NCI-H345 (cell line): ENCODE measurements at places on chromosomes 11 and 22.

GRCh38 chr11:130118165-130118564, 41.4 kb upstream of the ST14 start:
- no peak for DNase-seq

- DNase-seq: no peak
These were observed 15.7 kb downstream of the MYO18B start for GRCh38 chr22:25757686-25758085.

DNA sequence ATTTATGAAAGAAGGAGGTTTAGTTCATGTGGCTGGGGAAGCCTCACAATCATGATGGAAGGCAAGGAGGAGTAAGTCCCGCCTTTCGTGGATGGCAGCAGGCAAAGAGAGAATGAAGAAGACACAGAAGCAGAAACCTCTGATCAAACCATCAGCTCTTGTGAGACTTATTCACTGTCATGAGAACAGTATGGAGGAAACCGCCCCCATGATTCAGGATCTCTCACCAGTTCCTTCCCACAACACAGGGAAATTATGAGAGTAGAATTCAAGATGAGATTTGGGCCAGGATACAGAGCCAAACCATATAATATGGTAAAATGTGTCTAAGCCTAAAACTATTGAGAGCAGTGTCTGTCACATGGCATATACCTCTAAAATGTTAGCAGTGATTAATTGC, 503.8 kb upstream of the CCDC179 start:
- no peak for DNase-seq

- peak; percentile 25 for DNase-seq
These were observed 961 bp downstream of the IPO7 start for GRCh38 chr11:9385327-9385899.

DNA sequence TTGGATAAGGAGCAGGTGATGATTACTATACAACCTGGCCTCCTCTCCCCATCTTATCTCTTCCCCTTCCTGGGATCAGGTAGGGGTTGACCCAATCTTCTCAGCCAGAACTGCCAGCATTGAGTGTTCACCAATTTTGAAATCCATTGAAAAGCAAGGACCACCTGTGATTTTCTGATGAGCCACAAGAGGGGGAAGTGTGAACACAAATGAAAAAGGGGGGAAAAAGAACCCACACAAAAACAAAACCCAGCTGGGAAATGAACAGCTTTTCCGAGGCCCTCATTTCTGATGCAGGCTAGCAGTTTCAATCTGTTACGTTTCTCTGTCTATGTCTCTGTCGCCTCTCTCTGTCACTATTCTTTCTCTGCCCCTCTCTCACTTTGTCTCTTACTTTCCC, 161.9 kb downstream of the INSC start:
- peak; percentile 34 for DNase-seq

- no peak for DNase-seq
These were observed 61.4 kb upstream of the LMO2 start for GRCh38 chr11:33953289-33953688.

DNA sequence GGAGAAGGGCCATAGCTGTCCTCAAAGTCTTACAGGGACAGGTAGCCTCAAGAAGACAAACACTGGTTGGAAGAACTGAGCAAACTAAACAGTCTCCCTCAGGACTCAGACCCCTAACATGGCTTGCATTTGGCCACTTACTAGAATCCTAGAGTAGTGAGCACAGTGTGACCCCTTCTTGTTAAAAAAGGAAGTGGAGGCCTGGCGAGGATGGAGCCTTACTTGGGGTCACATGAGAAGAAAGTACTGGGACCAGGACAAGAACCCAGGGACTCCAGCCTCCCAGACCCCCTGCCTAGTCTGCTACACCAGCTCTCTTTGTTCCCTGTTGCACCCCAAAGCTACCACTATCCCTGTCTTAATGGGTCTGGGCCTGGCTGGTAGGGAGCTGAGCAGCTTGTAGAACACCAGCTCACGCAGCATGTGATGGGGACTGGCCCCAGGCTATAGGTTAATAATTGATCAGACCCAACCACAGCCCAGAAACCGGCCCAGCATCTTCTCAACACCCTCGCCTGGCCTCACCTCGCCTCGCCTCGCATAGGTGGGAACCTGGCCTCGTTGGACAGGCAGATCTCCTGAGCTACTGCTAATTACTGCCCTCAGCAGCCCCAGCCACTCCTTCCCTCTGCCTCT, 17.6 kb downstream of the DGAT2 start:
- DNase-seq: no peak
